Cardiac septum (tissue), 1 donor: ENCODE measurements at places on chromosomes 4 and X.

- DNase-seq: no peak
These were observed 112.3 kb upstream of the BCOR start for GRCh38 chrX:40209951-40210617.

GRCh38 chrX:111041018-111041462 lies 55.0 kb upstream of the PAK3 start:
- no peak for DNase-seq

DNA sequence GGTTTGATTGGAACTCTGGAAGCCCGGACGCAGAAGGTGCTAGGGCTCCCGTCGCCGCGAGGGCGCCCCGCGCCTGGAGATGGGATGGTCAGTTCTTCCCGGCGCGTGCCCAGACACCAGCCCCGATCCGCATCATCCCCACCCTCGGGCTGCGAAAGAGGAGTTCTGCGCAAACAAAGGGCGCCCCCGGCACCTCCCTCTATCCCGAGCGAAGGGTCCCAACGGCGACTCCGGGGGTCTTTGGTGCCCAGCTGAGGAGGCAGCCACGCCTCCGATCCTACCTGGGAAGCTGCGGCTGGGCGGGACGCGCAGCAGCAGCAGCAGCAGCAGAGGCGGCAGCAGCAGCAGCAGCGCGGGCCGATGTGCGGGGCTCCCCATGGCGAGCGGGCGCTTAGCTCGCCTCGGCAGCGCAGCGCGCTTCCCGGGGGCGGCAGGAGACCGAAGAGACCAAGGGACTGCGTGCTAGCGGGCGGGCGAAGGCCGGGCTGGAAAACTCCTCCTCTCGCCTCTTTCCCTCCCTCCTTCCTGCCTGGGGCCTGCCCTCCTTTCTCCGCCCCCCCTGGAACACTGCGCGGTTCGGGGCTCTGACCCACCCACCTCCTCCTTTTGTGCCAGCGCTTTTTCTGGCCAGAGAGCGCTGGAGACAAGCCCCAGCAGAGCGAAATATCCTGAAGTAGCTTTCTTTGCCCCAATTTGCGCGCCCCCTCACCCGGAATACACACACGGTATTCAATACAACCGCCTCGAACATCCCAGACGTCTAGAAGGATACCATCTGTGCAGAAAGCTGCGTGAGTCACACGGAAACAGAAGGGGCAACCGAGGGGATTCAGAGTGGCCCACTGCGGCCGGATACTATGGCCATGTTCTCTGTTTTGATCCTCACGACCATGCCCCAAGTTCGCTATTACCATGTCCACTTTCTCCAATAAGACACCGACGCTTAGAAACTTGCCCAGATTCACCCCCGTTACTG lies at the start of gene SRPX:
Gene SRPX, minus strand, starts transcription at position 457 of the 976 bp plus-strand sequence. Its CDS starts 79 bp downstream, at position 378.
- peak; percentile 81 for DNase-seq

DNA sequence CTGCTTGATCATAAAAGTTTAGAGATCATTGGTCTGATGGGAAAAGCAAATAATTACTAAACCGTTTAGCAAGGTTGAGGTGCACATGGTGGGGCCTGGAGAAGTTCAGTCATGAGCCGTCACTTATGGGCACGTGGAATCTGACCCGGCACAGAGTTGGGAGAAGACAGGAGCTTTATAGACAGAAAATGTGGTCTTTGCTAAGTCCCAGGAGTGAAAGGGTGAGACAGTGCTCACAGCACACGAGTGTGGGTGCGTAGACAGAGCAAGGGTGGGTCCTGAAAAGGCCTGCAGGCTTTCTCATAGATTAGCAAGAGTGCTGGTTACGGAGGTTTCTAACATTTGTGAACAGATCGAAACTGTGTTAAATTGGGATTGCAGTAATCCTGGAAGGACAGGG lies 43.8 kb downstream of the HTT start:
- no peak for DNase-seq

GRCh38 chr4:151443247-151443646 lies 34.3 kb downstream of the FHIP1A start:
- no peak for DNase-seq

GRCh38 chr4:94648699-94649098 lies 109.1 kb upstream of the BMPR1B start:
- DNase-seq: no peak
